ENCODE measurements at places on chromosomes 7 and 10.

GRCh38 chr7:150451833-150452461 is 1.5 kb downstream of the GIMAP8 start:
- no peak for DNase-seq

DNA sequence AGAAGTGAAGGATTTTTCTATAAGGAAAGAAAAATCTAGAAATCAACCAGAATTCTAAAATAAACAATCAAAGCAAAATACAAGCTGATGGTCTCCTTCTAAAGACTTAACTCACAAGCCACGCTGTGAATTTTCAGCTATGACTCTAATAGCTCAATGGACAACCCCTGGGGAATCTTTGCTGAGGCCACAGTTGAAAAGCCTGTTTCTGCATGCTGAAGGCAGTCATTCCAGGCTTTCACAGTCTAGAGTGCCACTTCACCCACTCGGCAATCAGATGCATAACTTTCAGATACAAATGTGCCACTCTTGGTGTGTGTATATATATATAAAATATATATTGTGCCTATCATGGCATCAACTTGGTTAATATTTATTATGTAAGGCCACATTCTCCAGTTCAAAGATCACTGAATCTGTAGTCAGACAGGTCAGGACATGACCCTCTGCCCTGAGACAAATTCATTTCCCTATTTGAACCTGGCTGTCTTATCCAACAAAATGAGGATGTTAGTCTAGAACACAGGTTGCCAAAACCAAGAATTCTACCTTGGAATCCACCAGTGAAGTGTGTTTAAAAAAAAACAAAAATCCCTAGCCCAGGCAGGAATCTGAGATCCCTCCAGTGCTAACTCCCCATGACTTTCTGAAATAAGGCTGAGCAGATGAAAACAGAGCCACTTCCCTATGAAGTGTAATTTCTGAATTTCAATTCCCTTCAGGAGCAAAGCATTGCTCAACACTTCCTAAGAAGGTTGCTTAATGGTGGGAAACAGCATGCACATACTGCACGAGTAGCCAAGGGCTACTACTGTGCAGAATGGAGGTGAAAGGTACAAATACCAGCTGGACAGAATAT is 9.9 kb downstream of the LIPA start:
- DNase-seq, result no peak

- DNase-seq, result no peak
Measured at GRCh38 chr7:159027789-159028507, 116.7 kb downstream of the VIPR2 start.

DNA sequence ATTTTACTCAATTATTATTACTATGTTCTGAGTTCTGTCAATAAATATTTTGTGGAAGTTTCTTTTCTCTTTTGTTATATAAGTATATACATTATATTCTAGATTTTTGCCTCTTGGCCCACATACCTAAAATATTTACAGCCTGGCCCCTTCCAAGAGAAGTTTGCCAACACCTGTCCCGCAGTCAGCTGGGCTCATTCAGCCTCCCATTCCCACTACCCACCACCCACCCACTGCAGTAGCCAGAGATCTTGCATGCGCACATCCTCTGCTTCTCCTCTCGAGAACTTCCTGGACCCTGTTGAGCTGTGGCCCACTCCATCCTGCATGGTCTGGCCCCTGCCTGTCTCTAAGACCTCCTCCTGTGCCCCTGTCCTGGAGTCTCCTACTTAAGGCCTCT is 33.6 kb downstream of the WIPF3 start:
- no peak for DNase-seq

- no peak for DNase-seq
Measured at GRCh38 chr10:125812128-125812750, 10.8 kb downstream of the UROS start.

DNA sequence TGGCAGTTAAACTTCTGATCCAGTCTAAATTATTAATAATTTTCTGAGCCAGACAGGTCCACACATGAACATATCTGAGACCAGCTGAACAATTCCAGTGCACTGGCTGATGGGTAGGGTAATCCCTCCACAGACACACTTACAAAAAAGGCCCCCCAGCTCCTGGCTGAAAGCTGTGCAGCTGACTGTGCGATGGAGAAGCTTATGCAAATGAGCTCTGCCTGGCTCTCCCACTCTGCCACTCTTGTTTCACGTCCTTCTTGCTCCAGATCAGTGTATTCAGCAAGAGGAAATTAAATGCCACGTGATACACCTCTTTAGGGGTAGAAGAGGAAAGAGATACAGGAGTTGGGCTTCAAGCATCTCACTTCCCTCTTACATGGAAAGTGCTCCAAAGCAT is 76.4 kb upstream of the FEZF1 start:
- DNase-seq, result peak; percentile 48

DNA sequence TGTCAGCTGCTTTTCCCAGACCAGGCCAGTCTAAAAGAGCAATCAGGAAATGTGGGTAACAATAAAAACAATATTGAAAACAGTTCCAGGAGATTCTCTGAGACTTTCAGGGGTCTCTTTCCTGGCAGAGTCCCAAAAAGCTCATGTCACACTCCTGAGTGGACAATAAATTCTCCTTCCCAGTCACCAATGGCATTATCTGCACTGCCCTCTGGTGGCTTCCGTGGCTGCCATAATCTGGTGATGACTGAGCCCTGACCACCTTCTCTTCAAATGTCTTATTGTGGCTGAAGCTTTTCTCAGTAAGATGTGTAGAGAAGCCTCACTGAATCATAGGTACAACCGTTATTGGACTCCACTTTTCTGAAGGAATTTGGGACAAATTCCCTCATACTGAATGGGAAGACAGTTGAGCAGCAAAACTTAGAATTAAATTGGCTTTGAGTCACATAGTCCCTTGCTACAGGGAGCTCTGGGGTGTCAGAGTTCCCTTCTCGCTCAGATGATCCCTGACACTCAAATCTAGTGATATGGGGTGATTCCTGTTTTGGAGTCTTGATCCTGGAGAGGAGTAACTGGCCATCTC is 24.4 kb upstream of the ASAH2 start:
- peak; percentile 23 for DNase-seq

DNA sequence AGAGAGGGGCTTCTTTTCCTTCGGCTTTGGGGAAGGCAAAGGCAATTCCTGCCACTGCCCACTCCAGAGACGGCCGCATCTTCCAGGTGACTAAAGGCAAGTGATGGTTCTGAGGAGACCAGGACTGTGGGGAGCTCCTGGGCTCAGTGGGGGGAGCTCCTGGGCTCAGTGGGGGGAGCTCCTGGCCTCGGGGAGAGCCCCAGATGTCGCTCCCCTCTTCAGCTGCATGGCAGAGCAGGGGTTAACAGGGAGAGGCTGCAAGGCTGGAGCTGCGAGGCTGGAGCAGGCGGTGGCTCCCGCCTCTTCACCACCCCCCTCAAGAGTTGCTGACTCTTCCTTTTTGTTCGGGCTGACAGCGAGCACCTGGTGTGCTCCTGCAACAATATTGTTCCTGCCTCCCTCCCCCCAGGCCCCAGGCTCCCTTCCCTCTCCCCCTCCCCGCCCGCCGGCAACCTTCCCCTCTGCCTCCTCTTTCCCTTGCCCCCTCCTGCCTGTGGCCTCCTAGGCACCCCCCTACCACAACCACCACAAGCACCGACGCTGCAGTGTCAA is 56.3 kb upstream of the LBX1 start:
- no peak for DNase-seq
